Bladder microvascular endothelial cell (primary cell): ENCODE measurements at places on chromosomes 6 and 20. TPM values are rescaled to one million over a fixed set of nuclear protein-coding genes. Genes with fewer than 3 reads are reported as not detected.

Gene NINL
- total RNA-seq = 4.4 and 23.9 TPM in 2 replicates

Gene EPHA7
- total RNA-seq = 0.13 and 0.16 TPM in 2 replicates

Gene LY6G5C
- 1.8 and 2.1 TPM in 2 replicates for total RNA-seq

Gene PNPLA1
- total RNA-seq = not detected in 2 replicates

Gene AVP
- not detected in 2 replicates for total RNA-seq

Gene LRRC73
- total RNA-seq = under 0.01 and 0.06 TPM in 2 replicates

Gene DNAH8
- under 0.01 TPM in 1 of 2 replicates, not detected in the other for total RNA-seq

Gene LY6G6F
- total RNA-seq = not detected in 2 replicates

Gene SLC26A8
- not detected in 2 replicates for total RNA-seq

Gene COL20A1
- total RNA-seq = not detected in 2 replicates

Gene NNAT
- total RNA-seq = 0.32 TPM in 1 of 2 replicates, not detected in the other

Gene CRISP3
- total RNA-seq = not detected in 2 replicates

Gene KIF25
- 0.19 and 0.49 TPM in 2 replicates for total RNA-seq

Gene POM121L2
- not detected in 2 replicates for total RNA-seq

Gene TUBB2B
- total RNA-seq = 3.4 and 8.1 TPM in 2 replicates

Gene IER3
- 63.0 and 94.9 TPM in 2 replicates for total RNA-seq

Gene CDH22
- total RNA-seq = 0.57 TPM in 1 of 2 replicates, not detected in the other

Gene NKAIN4
- total RNA-seq = not detected in 2 replicates

Gene PTCRA
- not detected in 2 replicates for total RNA-seq

Gene ZC2HC1B
- total RNA-seq = not detected in 2 replicates

Gene ETV7
- total RNA-seq = 0.16 and 0.31 TPM in 2 replicates

Gene FOXQ1
- total RNA-seq = not detected in 2 replicates

Gene NR2E1
- not detected in 2 replicates for total RNA-seq

Gene SLPI
- 2.6 TPM in 1 of 2 replicates, not detected in the other for total RNA-seq

Gene BPI
- not detected in 2 replicates for total RNA-seq

Gene ENPP1
- 0.31 and 0.32 TPM in 2 replicates for total RNA-seq

Gene RFX6
- total RNA-seq = not detected in 2 replicates

Gene CASS4
- not detected in 2 replicates for total RNA-seq

Gene FAM135A
- total RNA-seq = 12.0 and 17.2 TPM in 2 replicates

Gene KIAA1755
- 0.16 and 0.44 TPM in 2 replicates for total RNA-seq

Gene COL19A1
- not detected in 2 replicates for total RNA-seq

Gene ZHX3
- 5.3 and 9.3 TPM in 2 replicates for total RNA-seq

Gene HLA-DPB1
- 18.9 and 33.0 TPM in 2 replicates for total RNA-seq

Gene RIPOR2
- total RNA-seq = 1.1 TPM in 1 of 2 replicates, not detected in the other

Gene CTAGE9
- not detected in 2 replicates for total RNA-seq

Gene TBC1D20
- total RNA-seq = 14.2 and 36.6 TPM in 2 replicates

Gene GPR6
- total RNA-seq = not detected in 2 replicates

Gene CLPSL1
- not detected in 2 replicates for total RNA-seq

Gene ARFGEF3
- total RNA-seq = 2.1 and 3.9 TPM in 2 replicates

Gene ULBP2
- total RNA-seq = 4.7 TPM in 2 replicates

Gene KIAA0408
- total RNA-seq = under 0.01 TPM in 1 of 2 replicates, not detected in the other

Gene FNDC11
- total RNA-seq = 1.0 and 1.1 TPM in 2 replicates
